ENCODE measurements at places on chromosomes 7 and 10.

GRCh38 chr10:95246582-95247051 lies 44.2 kb downstream of the PDLIM1 start:
- DNase-seq, result no peak

DNA sequence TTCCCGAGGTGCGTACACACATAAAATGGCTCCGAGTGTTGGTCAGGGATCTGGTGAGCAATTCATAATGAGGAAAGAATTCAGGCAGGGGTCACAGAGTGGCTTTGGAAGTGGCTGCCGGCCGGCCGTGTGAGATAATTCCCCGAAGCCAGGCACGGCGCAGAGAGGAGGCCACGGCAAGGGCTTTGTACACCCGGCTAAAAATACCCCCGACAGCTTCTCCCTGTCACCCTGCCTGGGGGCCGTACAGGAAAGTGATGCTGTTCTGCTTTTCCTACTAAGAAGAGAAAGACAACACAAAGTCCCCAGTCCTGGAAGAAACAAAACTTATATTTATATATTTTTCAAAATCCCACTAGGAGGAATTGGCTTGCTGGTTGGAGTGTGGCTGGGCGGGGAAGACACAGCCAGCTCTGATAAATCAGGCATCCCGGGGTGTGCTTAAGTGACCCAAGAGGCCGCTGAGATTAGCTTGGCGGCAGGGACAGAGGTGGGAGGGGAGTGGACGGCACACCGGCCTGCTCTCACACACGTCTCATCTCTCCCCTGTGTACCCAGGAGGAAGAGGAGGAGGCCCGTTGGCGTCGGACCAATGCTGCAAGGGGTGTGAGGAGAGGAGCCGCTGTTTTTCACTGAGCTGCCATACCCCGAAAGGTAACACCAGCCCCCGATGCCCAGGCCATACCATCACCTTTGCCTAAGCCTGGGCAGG lies 70.5 kb downstream of the ZMIZ1 start:
- DNase-seq, result no peak

DNA sequence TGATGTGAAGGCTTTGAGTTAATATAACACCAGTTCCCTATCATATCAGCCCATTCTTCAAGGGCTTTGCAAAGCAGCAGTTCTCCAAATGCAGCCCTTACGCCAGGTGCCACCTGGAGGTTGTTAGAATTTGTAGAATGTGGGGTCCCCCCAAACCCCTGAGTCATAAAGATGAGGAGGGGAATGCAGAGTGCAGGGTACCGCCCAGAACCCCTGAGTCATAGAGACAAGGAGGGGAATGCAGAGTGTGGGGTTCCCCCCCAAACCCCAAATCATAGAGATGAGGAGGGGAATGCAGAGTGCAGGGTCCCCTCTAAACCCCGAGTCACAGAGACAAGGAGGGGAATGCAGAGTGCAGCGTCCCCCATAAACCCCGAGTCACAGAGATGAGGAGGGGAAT lies 605.8 kb downstream of the PTPRN2 start:
- DNase-seq, result no peak

GRCh38 chr10:92753865-92754264 lies 64.1 kb downstream of the HHEX start:
- DNase-seq, result no peak

GRCh38 chr10:123795196-123795780 lies 96.3 kb downstream of the CPXM2 start:
- no peak for DNase-seq

DNA sequence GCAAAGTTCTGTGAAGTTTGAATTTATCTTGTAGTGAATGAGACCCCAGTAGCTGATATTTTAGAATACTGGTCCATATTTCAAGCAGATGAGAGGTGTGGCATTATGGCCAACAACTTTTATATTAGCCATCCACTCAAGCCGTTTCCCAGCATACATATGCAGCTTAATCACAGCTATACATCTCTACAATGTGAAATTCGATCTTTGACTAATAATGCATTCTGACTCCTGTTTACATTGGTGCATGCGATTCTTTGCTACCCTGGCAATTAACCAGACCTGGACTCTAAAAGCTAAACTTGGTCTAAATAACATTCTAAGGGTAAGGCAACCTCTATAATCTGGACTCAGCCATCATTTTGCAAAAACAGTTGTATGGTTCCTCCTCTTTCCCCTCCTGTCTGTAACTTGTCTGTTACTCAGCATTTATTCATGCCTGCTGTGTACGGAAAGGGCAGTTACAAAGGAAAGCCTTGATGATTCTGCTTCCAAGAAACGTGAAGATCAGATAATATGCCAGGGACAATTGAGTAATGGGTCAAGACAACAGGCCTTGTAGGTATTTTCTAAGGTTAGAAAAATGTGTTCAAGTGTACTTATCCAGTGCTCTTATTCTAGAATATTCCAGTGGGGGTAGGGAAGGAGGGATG lies 50.6 kb downstream of the PNLIPRP2 start:
- DNase-seq, result no peak

DNA sequence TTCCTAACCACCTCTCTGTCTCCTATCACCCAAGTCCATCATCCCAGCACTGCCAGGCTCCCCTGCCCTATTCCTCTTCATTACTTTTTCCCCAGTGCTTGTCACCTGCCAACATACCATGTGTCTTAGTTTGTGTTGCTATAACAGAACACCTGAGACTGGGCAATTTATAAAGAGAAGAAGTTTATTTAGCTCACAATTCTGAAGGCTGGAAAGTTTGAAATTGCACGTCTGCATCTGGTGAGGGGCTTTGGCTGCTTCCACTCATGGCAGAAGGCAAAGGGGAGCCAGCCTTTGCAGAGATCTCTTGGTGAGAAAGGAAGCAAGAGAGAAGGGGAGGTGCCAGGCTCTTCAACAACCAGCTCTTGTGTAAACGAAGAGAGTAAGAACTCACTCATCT lies 47.3 kb downstream of the DRGX start:
- no peak for DNase-seq

DNA sequence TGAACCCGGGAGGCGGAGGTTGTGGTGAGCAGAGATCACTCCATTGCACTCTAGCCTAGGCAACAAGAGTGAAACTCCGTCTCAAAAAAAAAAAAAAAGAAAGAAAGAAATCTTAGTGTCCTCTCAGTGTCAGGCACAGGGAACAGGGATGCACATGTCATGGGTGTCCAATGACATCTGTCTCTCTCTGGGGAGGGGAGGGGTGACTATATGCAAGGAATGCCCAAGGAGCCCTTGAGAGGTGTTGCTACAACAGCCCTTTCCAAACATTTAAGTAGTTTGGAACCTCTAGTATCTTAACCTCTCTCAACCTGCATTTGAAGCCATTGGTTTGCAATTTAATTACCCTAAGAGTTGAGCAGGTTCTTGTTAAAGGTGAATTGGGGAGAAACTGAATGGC lies 28.9 kb downstream of the PDLIM1 start:
- DNase-seq, result no peak

DNA sequence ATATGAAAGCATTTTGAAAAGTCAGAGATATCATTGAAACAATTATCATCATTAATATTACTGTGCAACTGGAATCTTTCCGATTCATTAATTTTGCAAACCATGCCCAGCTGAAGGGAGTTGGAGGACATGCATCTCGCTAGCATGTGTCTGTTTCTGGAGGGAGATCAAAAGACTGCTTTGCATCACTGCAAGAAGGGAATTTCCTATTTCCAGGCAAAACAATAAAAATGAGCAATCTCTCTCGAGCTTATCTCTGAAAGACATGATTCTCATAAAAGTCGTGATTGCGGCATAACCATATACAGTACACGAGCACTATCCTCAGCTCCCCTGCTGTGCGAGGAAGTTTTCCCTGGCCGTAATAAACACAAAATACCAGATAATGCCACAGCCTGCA lies 607.6 kb upstream of the DPP6 start:
- DNase-seq, result no peak
